ENCODE measurements at places on chromosomes 1 and 21.
A peak's percentile ranks its signal among the peaks of the same experiment; 100 is the strongest.

DNA sequence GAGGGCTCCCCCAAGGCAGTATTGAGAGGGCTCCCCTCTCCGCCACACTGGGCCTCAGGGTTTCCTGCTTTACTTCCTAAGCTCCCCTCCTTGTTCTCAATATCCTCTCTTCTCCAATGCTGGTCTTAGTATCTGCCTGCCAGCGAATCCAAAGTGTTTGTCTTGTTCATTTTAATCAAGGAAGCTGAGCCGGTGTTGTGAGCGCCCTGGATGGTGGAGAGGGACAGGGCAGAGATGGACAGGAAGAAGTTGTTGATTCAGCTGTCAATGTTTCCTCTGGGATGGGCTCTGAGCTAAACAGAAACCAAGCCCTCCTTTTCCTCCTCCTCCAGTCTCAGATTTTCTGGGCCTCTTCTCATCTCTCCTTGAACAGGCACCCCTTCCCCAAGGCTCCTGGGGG lies 5.4 kb downstream of the OLFML3 start:
- DNase-seq, result no peak

DNA sequence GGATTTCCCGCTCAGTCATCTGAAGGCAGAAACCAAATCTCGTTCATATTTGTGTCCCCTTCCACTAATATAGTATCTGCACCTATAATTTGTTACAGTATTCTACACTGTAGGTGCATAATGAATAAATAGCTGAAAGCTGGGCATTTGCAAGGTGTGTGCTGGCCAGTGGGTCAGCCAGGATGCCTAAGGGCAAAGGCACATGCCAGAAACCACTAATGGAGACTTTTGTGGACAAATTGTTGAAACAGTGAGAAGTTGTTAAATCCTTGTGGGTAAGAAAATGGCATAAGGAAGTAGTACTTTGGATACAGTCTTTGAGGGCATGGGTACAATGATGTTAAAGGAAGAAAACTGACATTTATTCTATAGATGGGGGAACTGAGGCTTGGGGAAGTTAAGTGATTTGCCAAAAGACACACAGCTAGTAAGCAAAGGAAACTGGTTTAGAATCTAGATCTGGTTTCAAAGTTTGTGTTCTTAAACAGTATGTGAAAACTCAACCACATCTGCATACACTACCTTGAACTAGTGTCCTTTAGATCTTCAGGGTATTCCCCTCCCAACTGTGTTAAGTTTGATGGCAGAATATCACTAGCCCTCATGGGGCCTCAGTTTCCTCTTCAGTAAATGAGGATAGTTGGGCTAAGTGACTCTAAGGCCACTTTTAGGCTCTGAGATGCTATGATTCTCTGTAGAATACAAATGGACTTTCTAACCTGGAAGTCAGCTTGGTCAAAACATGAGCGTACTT lies 26.5 kb upstream of the LRRC8C start:
- no peak for DNase-seq

DNA sequence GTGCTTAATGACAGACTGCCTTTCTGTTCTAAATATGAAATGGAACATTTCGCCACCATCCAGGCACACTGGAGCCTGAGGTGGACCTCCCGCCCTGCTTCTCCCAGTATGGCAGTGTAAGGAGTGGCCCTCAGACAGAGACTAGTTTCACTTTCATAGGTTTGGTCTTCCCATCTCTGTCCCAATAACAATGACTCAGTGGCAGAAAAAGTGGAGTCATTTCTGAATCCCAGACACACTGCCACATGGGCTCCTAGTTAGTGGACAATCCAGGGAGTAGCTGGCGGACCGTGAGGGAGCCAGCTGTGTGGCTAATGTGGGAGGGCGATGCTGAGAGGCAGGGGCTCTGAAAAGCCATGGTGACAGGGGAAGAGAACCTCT lies 95.6 kb upstream of the TSPAN2 start:
- DNase-seq, result no peak

DNA sequence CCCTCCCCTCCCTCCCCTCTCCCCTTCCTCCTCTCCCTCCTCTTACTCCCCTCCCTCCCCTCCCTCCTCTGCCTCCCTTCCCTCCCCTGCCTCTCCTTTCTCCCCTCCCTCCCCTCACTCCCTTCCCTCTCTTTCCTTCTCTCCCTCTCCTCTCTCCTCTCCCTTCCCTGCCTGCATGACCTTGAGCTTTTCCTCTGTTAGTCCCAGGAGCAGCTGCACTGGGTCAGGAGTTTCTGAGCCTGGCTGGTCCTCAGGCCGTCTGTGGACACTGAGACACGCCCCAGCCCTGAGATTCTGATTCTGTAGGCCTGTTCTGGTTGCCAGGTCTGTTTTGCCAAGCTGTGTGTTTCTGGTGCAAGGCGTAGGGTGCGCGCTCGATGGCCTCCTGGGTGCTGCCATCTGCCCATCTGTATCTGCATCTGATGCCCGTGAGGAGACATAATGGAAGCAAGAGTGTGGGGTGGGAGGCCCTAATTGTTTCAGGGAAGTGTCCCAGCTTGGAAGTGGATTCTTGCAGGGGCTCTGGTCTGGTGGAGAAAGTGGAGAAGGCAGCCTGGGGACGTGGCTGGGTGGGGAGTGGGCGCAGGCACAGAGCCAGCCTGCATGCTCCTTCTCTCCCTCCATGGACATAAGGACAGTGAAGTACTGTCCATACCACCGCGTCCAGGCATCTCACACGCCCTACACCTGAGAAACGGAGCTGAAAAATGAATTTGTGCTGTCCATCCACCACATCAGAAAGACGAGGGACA lies 97.2 kb downstream of the WDR4 start:
- no peak for DNase-seq

DNA sequence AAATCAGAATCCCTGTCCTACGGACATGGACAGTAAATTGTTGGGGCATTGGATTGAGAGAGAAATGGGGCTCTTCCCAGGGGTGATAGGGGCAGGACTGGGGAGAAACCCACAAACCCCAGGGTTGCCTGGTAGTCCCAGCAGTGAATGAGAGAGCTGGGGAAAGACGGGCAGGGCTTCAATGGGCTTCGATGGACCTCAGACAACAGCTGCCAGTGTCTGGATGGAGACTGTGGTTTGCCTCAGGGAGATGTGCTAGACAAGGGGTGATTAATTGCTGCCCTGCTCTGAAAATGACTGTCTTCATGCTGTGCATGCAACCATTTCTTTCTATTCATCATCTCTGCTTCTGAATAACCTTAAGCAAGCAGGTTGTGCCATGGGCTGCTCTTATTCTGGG lies 7.4 kb downstream of the GPR25 start:
- DNase-seq, result no peak

GRCh38 chr1:94679332-94680038 lies 137.9 kb upstream of the F3 start:
- no peak for DNase-seq

DNA sequence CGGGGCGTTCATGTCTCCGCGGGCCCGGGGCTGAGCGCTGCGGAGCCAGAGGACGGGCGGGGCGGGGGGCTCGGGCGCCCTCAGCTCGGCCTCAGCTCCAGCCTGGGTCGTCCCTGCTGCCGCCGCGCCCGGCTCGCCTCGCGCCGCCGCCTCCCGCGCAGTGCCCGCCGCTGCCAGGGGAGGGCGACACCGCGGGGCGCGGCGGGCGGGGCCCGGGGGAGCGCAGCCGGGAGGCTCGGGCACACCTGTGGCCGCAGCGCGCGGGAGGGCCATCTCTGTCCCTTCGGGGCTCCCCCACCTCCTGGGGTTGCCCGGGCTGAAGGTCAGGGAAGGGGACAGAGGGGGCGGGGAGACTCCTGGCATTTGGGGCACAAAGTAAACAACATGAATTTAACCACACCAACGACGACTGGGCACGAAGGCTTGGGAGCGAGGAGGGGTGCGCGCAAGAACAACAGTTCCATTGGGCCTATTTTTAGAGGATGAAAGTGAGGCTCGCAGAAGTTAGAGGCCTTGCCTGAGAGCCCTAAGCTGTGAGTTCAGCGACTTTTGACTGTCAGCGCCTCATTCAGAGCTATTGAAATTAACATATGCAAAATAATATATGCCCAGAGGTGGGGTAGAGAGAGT lies at the start of gene FAM131C:
Gene FAM131C (minus strand): TSS at position 162 of the 630 bp plus-strand sequence. CDS start 209 bp downstream, outside the sequence.
- DNase-seq, result peak; percentile 33

GRCh38 chr1:66729523-66729922 lies 22.7 kb upstream of the DYNLT5 start:
- DNase-seq, result no peak

DNA sequence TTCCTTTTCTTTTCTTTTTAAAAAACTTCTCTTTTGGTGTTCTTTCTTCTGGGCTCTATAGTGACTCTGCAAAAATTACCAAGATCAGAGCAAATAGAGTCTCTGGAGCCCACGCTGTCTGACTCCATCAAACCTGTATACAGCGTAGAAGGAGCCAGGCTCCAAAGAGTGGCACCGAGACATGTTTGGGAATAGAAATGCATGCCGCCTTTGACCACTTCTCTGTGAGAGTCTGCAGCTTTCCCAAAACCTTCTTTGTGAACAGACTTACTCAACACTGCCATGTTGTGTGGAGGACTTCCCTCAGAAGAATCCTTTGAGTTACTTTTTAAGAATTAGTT lies 55.3 kb downstream of the GORAB start:
- peak; percentile 3 for DNase-seq

DNA sequence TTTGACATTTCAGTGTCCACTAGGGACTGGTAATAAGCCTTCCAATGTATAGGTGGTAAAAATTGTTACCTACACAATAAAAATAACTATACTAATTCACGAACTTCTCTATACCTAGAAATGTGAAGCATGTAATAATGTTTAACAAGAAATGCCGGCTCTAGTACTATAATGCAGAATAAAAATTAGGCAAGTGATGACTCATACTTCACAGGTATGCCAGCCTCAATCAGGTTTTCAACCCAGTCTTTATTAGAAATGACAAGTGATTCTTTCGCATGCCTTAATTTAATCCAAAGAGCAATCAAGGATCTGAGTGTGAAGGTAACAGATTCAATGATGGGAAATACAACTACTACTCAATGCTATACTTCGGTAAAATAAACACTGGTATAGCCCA lies 134.9 kb downstream of the RERE start:
- DNase-seq, result no peak

DNA sequence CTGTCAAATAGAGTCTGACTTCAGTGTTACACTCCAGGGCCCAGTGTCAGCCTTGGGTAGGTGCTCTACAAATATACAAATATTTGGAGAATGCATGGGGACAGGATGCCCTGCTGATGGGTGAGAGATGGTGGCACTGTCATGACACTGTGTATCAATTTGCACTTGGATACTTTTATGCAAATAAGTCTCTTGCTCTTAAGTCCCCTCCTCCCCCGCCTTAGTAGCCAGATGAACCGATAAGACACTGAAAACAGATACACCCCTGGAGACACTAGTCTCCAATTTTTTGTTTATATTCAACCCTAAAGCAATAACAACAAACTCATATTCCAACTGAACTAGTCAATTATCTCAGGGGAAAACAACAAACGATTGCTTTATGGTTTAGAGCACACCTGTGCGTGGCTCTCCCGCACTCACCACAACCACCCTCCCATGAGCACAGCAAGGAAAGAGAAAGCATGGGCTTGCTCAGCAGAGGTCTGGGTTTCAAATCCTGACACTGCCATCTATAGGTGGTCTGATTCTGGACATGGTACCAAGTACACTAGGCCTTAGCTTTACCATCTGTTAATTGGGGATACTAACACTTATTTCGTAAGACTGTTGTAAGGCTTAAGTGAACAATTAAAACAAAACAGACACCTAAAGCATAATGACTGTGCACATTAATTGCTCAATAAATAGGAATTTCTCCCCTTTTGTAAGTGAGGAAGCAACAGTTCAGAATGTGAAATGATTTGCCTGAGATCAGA lies 50.3 kb downstream of the HIVEP3 start:
- DNase-seq, result no peak

Measured in substantia nigra (tissue), 51 donors.